Natural killer cell treated with Interleukin-12 subunit alpha and Interleukin-12 subunit beta and Interleukin-15 and Interleukin-18, amount 100 ng/mL, for 72 hours (primary cell): ENCODE measurements at places on chromosomes 12 and 14.
A peak's percentile ranks its signal among the peaks of the same experiment; 100 is the strongest.

DNA sequence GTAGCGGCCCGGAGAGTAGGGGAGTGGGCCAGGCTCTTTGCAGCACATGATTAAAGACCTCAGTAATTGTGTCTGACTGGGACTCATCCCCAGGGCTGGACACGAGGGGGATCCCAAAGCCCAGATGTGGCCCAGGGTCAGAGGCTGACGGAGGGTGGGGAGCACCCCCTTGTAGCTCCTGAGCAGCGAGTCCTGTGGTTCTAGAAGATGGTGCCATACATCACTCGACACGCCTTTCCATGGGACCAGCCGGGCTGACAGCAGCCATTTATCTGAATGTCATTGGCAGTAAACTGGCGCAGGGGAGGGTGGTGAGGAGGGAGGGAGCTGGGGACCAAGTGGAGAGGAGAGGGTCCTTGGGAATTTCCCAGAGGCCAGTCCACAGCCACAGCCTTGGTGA lies 65.1 kb upstream of the FAM222A start:
- peak; percentile 15 for DNase-seq

DNA sequence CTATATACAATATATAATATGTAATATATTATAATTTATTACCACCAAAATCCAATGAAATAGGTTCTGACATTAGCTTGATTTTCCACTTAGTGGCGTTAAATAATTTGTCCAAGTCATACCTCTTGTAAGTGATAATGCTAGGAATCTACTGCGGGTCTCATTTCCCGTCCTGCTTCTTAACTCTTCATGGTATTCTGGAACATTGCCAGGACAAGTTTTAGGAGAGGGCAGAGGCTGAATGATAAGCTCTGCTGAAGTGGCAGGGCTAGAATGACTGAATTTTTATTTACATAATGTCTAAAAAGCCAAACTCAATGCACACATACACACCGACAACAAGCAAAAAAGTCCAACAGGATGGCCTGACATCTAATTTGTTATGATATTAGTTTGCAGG lies 70.4 kb upstream of the PTPRQ start:
- DNase-seq, result no peak

DNA sequence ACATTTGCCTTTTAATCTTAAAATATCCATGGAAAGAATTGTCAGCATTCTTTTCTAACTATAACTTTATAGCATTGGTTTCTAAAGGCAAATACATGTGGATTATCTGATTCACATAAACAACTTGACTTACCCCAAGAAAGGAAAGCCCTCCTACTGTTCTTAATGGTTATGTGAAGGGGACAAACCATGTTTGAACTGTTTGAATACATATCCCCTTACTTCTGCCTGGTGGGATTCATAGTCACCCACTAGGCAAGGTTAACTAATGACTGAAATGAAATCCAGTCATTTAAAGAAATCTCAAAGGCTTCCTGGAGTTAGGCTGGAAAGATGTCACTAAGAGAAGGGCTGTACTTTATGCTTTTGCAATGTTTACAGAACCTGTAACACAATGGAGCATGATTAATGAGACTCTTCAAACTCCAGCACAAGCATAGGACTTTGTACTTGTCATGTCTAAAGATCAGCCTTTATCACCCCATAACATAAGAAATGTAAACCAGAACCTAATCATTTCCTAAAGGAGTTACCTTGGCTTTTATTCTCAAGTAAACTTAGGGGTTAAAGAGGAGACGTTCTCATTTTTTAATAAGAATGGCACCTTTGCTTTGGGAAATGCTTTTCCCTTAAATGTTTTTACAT lies 10.2 kb upstream of the FLRT2 start:
- DNase-seq, result no peak

DNA sequence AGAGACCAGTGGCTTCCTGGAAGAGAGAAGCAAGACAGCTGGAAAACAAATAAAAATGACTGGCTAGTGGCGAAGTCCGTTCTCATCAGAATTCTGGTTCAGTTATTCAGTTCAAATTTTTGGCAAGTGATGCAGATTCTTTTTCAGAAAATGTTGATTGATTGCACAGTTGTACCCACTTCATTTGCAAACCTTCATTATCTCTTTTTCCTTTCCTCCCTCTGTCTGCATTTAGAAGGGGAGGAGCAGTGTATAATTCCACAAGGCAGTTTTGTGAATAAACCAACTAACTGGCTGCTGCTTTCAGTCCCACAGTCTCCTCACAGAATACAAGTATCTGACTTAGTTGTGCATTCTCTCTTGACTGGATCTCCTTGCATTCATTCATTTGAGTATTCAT lies 417.5 kb downstream of the NPAS3 start:
- no peak for DNase-seq

DNA sequence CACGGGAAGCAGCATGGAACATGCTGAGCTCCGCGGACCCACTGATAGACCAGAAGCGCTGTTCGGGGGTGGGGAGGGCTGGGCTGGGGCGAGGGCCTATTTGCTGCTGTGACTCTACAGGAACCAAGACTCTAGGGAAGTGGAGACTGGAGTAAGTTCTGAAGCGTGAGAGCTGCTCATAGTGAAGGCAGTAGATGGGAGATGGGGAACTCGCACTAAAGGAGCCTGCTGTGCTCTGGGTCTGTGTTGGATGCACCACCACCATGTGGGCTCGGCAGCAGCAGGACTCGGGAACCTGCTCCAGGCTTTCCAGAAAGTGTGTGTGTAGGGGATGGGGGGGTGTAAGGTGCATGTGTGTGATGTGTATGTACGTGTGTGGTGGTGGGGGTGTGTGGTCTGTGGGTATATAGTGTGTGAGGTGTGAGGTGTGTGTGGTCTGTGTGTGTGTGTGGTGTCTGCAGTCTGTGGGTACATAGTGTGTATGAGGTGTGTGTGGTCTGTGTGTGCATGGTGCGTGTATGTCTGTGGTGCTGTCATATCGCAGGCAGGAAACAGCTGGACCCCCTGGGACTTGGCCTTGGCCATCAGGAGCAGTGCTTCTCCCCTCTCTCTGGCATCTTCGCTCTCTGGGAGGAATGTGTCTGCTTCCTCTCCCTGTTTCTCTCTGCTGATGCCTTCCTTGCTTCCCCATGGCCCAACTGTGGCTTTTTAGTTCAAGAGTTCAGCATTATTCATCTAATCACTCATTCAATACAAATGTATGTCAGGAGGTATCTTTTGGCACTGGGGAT lies 378.9 kb downstream of the FUT8 start:
- no peak for DNase-seq

GRCh38 chr14:75876530-75876929 lies 105.3 kb downstream of the TGFB3 start:
- no peak for DNase-seq

DNA sequence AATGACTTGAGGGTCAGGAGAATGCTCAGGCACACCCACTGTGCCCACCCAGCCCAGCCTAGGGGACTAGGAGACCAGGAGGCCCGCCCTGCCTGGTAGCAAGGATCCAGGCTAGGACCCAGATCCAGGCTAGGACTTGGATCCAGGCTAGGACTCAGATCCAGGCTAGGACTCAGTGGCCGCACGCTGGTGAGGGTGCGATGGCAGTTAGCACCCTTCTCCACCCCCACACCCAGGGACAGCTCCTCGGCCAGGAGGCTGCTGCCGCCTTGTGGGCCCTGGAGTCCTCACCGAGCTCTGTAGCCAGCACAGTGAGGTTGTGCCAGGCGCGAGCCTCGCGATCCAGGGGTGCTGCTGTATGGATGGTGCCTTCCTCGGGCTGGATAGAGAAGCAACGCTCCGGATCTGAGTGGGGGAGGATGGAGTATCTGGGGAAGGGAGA lies 5.1 kb downstream of the CDH24 start:
- DNase-seq, result no peak

DNA sequence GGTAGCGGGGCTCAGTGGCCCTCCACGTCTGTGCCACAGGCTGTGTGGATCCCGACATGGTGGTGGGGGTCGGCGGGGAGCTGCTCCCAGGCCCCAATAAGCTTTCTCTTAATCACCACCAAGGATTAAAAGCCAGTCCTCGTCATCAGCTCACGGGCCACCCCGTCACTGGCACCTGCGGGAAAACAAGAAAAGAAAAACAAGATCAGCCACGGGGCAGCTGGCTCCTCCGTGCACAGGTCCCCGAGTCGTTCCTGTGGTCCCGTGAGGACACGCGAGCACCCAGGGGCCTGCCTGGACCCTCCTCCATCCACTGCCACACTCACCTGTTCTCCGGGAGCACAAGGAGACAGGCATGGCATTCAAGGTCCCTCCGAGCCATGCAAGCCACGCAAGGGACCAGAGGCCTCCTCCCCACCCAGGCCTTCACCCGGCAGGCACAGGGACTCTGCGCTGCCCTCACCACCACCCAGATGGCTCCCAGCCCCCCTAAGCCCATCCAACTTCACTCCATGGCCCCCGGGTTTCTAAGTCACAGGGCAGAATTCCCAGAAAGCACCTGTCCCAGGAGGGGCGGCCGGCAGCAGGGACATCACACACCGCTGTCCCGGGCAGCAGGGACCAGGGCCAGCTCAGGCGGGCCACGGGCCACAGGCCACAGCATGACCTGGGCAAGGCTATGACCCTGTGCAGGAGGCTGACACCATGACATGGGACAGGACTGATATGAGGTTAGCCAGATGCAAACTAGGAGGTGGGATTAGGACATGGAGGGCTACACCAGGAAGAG lies 72.0 kb downstream of the NCOR2 start:
- DNase-seq, result no peak

GRCh38 chr12:85820101-85820500 lies 16.1 kb downstream of the RASSF9 start:
- DNase-seq, result no peak

DNA sequence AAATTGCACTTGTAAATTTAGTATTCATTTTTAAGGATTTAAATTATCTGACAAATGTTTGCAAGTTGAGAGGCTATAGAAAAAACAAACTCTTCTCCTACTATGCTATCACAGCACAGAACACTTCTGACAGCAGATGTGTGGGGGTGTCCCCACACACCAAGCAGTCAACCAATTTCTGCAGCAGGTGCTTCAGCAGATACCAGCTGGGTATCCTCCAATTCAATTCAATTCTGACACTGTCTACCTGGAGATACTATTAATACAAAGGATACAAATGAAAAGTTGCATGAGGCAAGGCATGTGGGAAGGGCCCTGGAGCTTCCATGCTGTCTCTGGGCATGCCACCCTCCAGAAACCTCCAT lies 35.1 kb downstream of the PCNX1 start:
- no peak for DNase-seq

- DNase-seq, result no peak
Measured at GRCh38 chr12:121514184-121514742, 66.6 kb downstream of the KDM2B start.

GRCh38 chr12:55816881-55817344 lies 611 bp downstream of the SARNP start:
- DNase-seq, result no peak

- no peak for DNase-seq
Measured at GRCh38 chr12:123828854-123829547, 66.9 kb downstream of the DNAH10 start.

- no peak for DNase-seq
Measured at GRCh38 chr12:86623267-86623666, 367.1 kb upstream of the MGAT4C start.

DNA sequence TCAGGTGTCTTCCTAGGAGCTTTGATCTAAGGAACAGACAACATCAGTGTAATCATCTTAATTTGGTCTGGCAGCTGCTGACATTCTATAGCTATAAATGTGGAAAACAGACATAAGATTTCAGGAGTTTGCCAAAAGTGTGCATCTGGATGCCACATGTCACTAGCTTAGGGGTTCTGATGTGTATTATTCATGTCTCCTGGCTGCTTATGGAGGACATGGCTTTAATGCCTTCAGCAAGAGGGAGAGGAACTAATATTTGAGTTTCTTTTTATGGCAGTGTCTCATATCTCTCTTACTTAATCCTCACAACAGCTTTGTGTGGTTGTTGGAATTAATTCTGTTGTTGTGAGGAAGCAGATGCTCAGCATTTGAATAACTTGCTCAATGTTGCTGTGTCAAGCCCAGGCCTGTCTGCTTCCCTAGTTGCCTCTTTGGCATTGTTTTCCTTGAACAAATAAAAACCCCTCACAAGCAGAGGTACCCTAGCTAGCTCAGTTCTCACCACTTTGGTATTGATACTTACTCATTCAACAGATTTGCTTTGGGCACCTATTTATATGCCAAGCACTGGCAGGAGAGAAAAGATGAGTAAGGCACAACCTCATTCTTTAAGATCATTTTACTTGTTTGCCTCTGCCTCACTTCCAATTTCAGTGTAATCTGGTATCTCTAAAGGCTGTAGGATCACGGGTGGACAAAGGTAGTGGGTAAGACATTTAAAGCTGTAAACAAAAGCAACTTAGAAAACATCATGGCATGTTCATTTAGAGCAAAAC lies 39.8 kb upstream of the EID3 start:
- no peak for DNase-seq

DNA sequence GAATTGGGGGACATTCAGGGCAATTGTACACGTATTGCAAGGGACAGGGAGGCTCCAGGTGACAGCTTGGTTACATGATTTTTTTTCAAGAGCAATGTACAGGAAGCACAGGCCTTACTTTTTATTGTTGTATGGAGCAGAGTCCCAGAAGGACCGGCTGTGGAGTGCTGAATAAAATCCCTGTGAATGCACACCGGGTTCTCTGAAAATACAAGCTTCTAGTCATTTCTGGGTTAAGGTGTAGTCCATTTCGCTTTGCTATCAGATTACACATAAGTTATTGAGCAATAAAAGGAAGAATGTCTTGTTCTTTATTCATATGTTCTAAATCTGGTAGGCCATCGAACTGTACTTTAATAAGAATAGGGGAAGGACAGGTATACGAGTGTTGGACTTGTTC lies 52.2 kb downstream of the PDE3A start:
- DNase-seq, result no peak

DNA sequence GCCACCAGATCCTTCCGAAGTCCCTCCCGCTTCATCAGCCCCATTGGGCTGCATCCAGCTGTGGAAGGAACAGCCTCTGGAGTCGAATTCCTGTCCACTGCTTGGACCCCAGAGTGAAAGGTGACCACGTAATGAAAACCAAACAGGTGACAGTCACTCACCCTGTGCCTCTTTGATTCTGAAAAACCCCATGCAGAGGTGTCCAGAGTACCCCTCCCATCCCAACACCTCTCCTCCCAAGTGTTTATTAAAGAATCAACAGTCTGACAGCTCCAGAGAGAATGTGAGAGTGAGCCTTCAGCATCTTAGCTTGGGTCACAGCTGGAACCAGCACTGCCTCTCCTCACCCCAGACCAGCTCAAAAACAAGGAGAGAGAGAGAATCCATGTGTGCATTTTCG lies 178.6 kb upstream of the NOS1 start:
- no peak for DNase-seq

GRCh38 chr12:102483466-102483865 lies 3.1 kb upstream of the IGF1 start:
- DNase-seq, result no peak

DNA sequence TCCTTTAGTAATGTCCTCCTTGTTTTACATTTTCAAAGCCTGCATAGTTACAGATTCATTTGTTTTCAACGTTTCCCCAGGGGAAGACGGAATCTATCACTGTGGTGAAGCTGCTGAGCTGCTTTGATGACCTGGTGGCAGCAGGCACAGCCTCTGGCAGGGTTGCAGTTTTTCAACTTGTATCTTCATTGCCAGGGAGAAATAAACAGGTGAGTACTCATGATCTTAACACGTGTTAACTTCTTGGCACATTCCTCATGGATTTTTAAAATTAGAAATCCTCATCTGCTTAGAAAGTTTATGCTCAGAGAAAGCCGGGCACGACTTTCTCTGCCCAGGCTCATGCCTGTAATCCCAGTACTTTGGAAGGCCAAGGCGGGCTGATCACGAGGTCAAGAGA lies 44.5 kb downstream of the TECPR2 start:
- DNase-seq, result no peak
